GM19239 (cell line): ENCODE measurements at places on chromosomes 7 and 10.

DNA sequence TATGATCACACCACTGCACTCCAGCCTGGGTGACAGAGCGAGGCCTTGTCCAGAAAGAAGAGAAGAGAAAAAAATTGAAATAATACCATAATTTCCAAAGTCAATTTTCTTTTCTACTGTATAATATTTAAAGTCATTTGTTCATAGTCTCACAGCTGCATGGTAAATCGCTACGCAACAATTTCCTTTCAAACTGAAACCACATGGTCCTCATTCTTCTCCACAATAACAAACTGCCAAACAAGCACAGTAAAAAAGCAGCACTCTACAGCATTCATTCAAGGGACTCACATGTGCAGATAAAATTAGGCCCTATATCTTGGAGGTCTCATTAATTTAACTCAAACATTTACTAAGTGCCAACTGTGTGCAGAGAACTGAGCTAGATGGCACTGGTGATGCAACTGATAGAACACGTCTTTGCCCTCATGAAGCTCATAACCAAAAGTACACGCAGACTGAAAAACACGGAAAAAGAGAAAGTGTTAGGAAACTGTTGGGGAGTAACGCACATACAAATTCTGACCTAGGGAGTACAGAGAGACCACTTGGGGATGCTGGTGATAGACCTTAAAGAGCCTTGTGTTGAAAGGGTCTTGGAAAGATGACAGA lies 68.4 kb upstream of the SRRM3 start:
- no peak for DNase-seq

- DNase-seq, result peak; percentile 4
Observed at GRCh38 chr10:77007834-77008233, 629.8 kb downstream of the KCNMA1 start.

GRCh38 chr7:141511316-141511675 lies 39.9 kb upstream of the AGK start:
- DNase-seq, result no peak

DNA sequence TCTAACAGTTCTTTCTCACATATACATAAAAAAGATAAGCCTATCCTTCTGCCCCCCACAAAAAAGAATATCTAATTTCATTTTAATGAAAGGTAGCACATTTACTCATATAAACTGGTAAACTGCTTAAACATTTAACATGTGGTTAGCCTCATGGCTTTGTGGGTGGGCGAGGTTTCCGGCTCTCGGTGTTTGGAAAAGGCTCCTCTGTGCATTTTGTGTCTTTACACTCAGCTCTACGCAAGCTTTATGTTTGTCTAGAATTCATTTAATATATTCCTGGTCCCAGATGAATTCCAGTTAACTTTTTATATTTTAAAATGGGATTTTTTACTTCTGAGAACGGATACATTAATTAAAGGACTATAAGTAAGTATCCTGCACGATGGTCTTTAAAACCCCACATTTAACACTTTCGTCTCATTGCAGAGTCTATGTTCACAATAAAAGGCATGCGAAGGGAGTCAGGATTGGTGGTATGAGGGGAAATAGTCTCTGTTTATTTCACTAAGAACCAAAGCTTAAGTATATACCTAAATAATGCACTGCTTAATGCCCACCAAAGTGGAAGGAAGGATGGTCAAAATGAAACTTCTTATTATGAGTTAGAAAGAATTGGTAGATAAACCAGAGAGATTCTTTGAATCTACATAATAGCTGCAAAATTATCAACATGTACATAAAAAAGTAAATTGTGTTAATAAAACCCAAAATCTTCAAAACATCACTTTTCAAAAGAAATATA lies 197.2 kb downstream of the CRPPA start:
- DNase-seq, result no peak

- no peak for DNase-seq
Observed at GRCh38 chr7:34277016-34277802, 371.9 kb downstream of the BMPER start.
